ENCODE measurements at places on chromosomes 6 and 20. TPM values are rescaled to one million over a fixed set of nuclear protein-coding genes. Genes with fewer than 3 reads are reported as not detected.

Gene TSHZ2
- 10.5 TPM for polyA plus RNA-seq

Gene SIRPA
- 24.6 TPM for polyA plus RNA-seq

Gene C20orf204
- 0.51 TPM for polyA plus RNA-seq

Gene TMEM151B
- polyA plus RNA-seq: 0.60 TPM

Gene GINS1
- polyA plus RNA-seq: 18.5 TPM

Gene SIRPB1
- polyA plus RNA-seq: 0.53 TPM

Gene RALY
- 151 TPM for polyA plus RNA-seq

GRCh38 chr6:118810420-118811027 is 83.4 kb upstream of the ASF1A start:
- no peak for DNase-seq

GRCh38 chr6:30641048-30641447 is 5.9 kb upstream of the C6orf136 start:
- DNase-seq: no peak

GRCh38 chr6:81939766-81940165 is 187.3 kb upstream of the TENT5A start:
- DNase-seq: no peak

GRCh38 chr6:150967910-150968309 is 102.4 kb downstream of the MTHFD1L start:
- no peak for DNase-seq

GRCh38 chr20:35942243-35942642 is 12.1 kb downstream of the SCAND1 start:
- DNase-seq: no peak

DNA sequence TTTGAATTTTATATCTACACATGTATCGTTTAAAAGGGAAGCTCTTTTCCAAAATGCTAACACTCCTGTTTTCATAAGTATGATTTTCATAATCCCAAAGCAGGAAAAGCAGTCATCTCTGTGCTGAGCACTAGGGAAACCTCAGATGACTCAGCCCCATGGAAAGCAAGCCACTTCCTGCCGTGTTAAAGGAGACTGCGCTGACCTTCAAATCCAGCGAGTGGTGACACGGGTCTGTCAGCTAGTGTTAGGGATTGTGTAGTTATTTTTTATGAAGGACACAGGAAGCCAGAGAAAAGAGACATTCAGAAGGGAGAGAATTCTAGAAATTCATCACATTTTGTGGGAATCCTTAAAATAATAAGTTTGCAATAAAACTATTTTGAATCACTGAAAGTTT is 57.0 kb upstream of the CD93 start:
- no peak for DNase-seq

DNA sequence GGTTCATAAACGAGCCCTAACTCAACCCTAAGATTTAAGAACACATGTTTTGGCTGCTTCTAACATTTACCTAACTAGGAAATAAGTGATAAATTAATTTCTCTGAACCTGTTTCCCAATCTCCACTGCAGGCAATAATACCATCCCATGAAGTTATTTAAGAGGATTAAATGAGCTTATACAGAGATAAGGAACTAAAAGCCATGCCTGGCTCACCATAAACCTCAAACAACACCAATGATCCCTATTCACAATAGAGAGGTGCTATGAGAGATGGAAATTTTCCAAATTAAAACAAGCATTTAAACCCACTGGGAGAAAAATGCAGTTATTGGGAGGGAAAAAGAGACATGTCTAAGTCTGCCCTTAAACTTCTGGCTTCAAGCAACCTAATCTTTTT is 33.9 kb upstream of the KLHL31 start:
- no peak for DNase-seq

- DNase-seq: no peak
These were observed 577 bp upstream of the FOXF2 start for GRCh38 chr6:1388630-1389368.

DNA sequence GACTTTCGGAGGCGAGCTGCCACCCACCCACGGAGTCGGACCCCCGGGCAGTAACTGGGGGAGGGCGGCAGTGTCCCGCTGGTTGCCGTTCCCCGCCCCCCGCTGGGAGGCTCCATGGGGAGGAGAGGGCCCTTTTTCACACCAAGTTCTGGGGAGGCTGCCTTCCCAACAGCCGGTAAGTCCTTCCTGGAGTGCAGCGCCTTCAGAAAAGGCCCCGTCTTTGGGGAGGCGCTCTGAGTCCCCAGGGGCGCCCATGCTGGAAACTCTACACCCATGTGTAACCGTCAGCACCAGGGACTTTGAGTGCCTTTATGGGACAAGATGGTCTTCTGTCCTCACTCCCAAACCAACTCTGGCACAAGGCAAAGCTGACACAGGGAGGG is 430 bp upstream of the SOX18 start:
- no peak for DNase-seq
